ENCODE measurements at places on chromosomes 3 and 15.

DNA sequence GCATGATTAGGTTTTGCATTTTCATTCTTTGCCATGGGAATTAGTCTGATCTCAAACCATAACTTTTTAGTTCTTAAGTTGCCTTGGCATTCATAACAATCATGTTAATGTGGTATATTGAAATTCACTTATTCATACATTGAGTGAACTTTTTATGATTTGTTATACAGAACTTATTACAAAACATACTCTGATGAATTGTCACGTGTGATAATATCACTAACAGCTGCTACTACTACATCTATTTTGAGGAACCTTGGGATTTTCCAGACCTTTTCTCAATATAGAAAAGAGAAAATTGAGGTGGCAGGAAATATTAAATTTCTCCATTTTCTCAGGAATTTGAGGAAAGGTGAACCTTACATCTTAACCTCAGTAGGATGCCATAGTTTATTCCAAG lies 9.2 kb downstream of the LXN start:
- no peak for DNase-seq

DNA sequence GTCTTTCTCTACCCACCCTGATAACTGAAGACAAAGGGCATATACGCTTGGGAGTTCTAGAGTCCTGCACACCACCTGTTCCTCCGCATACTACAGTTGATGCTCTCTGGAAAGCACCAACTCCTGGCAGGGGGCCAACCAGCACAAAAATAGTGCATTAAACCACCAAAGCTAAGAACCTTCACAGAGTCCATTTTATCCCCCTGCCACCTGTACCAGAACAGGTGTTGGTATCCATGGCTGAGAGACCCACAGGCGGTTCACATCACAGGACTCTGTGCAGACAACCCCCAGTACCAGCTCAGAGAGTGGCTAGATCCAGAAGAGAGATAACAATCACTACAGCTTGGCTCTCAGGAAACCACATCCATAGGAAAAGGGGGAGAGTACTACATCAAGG lies 114.4 kb upstream of the POU1F1 start:
- no peak for DNase-seq

DNA sequence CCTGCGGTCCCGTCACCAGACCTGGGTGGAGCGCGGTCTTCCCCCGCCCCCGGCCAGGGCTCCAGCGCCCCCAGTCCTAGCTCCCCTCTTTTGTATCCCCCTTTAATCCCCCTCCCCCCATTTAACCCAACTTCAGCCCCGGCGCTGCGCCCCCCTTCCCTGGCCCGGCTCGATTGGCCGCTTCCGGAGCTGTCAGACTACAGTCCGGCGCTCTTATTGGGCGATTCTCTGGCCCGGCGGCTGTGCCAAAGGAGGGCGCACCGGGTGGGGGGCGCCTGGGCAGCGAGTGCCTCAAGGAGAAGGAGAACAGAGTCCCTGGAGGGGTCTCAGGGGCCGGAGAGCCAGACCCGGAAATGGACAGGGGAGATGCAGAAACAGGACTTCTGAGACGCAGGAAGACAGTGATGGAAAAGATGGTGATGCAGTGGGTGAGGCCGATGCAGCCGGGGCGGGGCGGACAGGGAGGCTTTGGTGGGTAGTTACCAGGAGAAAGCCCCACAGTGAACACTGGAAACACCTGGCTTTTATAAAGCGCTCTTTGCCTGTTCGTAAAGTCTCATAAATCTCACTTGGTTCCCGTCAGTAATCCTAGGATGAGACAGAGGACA lies 1.2 kb upstream of the ADCY5 start:
- no peak for DNase-seq

- DNase-seq: no peak
Observed at GRCh38 chr3:64988188-64988587, 300.4 kb upstream of the ADAMTS9 start.

GRCh38 chr3:94114666-94115065 lies 51.8 kb downstream of the NSUN3 start:
- DNase-seq: no peak

GRCh38 chr3:129118745-129119144 lies 2.9 kb downstream of the RAB43 start:
- no peak for DNase-seq

DNA sequence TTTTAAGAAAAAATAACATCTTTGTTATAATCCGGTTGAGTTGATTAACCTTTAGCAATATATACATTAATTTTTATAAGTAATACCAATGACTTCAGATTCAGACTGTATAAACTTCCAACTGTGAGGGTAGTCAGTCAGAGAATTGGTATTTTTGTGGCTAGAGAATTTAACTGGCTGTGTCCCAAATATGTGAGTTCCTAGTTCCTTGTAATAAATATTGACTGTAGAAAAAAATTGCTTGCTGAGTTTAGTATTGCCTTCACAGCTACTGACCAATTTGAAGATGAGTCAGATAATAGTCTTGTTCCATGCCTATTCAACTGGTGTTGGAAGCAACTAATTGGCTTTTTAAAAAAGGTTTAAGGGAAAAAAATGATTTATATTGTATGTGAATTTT lies 210.8 kb downstream of the GAP43 start:
- peak; percentile 23 for DNase-seq

GRCh38 chr3:71728632-71729342 lies 3.6 kb upstream of the EIF4E3 start:
- DNase-seq: no peak

- peak; percentile 51 for DNase-seq
Observed at GRCh38 chr3:87088993-87089841, 98.3 kb upstream of the VGLL3 start.

- DNase-seq: no peak
Observed at GRCh38 chr3:121997372-121997771, 24.7 kb downstream of the ILDR1 start.

DNA sequence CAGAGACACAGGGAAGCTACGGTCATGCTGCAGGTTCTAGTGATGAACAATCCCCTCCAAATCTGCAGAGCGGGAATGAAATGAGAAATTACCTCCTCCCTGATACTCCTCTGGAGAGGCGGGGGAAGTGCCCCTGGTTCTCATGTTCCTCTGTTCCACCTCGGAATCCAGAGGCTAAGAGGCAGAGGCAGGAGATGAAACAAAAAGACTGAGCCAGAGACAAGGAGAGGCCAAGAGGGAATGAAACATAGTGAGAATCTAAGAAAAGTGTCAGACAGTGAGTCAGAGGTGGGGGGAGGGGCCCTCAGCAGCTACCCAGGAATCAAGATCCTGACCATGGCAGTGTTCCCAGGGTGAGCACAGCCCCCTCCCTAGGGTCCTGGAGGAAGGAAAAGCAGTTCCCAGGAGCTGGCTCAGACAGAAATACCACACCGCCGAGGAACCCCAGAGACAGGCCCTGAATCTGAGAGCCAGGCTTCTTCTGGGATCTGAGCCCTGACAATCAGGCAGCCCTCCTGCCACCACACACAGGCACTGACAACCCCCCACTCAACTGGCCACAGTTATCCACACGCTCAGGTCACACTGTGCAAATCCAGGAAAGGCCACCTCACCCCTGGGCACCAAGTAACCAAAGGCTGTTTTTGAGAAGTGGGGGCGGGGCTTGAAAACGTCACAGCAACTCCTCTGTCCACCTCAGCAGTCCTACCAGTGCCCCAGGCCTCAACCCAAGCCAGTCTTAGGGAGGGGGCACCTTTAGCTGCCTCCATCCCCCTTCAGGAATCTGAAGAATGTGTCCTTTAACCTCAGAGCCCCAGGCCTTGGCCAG lies 2.4 kb downstream of the CSRNP1 start:
- peak; percentile 98 for DNase-seq

DNA sequence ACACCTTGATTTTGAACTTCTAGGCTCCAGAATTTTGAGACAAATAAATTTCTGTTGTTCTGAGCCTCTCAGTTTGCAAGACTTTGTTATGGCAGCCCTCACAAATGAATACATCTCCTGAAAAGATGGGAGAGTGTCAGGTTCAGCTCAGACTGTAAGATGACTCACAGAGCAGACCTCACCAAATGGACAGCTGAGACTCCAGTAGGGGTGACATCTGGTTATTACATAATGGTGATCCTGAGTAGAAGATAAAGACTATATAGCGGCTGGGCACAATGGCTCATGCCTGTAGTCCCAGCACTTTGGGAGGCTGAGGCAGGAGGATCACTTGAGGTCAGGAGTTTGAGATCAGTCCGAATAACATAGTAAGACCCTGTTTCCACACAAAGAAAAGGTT lies 26.2 kb upstream of the MTMR14 start:
- no peak for DNase-seq

DNA sequence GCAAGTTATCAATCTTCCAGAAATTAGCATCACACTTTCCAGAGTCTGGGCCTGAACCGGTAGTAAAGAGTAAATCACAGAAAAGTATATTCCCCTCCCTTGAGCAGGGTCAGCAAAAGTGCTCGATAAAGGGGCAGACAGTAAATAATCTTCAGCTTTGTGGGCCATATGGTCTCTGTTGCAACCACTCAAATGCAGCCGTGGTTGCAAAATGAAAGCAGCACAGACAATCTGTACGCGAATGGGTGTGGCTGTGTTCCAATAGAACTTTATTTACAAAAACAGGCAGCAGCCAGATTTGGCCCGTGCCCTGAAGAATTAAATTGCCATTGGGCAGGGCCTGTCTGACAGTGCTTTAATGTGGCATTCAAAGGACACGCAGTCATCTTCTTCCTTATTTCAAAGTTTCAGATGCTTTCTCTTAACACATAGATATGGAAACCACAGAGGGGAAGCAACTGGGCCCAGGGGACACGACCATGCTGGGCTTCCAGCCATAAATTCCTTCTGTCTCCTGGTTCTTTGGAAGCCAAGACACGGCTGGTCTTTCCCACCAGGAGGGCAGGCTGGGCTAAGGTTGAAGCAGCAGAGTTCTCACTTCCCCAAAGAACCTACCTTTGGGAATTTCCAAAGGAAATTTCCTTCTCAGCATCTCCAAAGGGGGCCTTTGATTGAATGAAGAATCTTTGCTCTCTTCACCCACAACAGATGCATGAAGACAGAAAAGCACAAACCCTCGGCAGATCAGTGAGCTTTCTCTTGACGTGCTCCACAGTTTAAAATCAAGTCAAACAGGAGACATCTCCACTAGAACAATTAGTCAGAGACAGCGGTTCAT lies 489.8 kb upstream of the PROK2 start:
- peak; percentile 98 for DNase-seq

GRCh38 chr3:71226565-71227269 lies 356.8 kb downstream of the FOXP1 start:
- DNase-seq: peak; percentile 11

- DNase-seq: peak; percentile 42
Observed at GRCh38 chr15:65939901-65940617, 70.8 kb downstream of the RAB11A start.

- DNase-seq: no peak
Observed at GRCh38 chr3:170056710-170057454, 19.1 kb downstream of the GPR160 start.

DNA sequence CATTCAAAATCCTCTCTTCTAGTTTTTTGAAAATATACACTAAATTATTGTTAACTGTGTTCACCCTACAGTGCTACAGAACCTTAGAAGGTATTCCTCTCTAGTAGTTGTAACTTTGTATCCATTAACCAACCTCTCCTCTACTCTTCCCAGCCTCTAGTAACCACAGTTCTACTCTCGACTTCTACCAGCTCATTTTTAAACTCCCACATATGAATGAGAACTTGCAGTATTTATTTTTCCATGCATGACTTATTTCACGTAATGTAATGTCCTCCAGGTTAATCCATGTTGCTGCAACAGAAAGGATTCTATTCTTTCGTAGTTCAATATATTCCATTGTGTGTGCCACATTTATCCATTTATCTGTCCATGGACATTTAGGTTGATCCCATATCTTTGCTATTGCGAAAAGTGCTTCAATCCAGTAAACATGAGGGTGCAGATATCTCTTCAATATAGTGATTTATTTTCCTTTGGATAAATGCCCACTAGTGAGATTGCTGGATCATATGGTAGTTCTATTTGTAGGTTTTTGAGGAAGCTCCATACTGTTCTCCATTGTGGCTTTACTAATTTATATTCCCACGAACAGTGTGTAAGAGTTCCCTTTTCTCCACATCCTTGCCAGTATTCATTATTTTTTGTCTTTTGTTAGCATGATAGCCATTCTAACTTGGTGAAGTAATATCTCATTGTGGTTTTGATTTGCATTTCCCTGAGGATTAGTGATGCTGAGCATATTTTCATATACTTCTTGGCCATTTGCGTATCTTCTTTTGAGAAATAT lies 113.7 kb upstream of the SMAD3 start:
- no peak for DNase-seq

- no peak for DNase-seq
Observed at GRCh38 chr3:128127236-128127635, 3.6 kb upstream of the RUVBL1 start.

GRCh38 chr3:118850687-118851086 lies 184.0 kb downstream of the IGSF11 start:
- DNase-seq: no peak

DNA sequence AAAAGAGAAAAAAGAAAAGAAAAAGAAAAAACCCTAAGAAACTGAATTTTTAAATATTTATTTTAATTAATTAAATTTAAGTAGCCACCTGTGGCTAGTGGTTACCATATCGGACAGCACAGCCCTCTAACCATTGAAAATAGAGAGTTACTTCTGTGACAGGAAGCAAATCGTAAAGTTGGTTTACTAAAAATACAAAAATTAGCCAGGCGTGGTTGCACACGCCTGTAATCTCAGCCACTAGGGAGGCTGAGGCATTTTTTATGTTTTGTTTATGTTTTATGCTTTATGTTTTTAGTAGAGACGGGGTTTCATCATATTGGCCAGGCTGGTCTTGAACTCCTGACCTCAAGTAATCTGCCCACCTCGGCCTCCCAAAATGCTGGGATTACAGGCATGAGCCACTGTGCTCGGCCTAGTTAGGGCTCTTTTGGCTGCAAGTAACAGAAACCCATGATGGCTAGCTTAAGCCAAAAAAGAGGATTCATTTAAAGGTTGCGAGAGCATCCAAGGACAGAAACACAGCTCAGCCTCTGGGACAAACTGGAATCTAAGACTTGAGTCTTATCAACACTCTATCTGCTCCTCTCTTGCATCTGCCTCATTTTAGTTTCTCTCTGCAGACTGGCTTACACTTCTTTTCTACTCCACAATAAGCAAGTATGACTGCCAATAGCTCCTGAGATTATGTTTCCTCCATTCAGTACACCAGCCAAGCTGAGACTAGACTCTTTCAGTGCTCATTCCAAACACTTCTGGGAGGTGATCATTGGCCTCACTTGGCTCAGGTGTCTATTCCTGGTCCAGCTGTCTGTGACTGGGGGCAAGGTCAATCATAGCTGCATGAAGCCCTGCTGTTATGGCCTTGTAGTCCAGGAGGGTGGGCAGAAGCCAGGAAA lies 6.8 kb upstream of the SKIL start:
- peak; percentile 91 for DNase-seq

- DNase-seq: no peak
Observed at GRCh38 chr15:40921949-40922607, 7.1 kb upstream of the DLL4 start.

GRCh38 chr3:9778143-9779074 lies 8.7 kb upstream of the CAMK1 start:
- DNase-seq: peak; percentile 28

- DNase-seq: no peak
Observed at GRCh38 chr3:46092702-46093080, 65.4 kb upstream of the XCR1 start.

GRCh38 chr3:347581-347980 lies 151.0 kb downstream of the CHL1 start:
- DNase-seq: no peak

GRCh38 chr3:37287776-37288175 lies 113.4 kb upstream of the LRRFIP2 start:
- DNase-seq: no peak

Data from fibroblast of villous mesenchyme (primary cell).